Iris pigment epithelial cell (primary cell): ENCODE measurements at places on chromosomes 7 and 10.

- no peak for DNase-seq
Measured at GRCh38 chr7:148306759-148307158, 283.8 kb upstream of the C7orf33 start.

DNA sequence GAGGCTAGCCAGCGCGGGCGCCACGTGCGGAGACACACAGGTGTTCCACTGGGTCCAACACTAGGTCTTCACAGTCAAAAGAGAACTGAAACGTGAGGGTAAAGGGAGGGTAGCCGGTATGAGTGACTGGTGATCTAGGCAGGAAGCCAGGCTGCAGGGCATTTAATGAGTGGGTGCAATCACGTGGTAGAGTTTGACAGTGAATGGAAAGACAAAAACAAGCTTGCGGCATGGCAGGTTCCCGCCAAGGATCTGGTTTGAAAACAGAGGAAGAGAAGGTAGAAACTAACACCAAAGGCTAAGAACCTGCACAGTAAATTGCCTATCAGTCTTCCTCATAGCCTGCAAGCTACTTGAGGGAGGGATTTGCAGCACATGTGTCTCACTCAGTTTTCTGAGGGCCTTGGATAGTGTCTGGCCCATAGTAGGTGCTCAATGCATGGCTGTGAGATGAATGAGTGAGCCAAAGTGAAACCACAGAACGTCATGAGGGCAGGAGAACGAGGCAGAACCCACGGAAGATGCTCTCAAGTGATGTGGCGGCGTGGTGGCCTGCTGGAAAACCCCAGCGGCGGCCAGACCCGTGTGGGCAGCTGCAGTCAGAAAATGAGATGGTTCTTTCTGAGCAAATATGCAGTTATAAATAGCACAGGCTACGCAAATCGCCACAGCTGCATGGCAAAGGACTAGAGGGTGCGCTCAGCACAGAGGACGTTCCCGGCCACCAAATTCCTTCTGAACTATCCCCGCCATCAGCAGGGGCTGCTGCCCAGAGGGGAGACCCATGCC, 183.6 kb upstream of the NFE2L3 start:
- DNase-seq = no peak

DNA sequence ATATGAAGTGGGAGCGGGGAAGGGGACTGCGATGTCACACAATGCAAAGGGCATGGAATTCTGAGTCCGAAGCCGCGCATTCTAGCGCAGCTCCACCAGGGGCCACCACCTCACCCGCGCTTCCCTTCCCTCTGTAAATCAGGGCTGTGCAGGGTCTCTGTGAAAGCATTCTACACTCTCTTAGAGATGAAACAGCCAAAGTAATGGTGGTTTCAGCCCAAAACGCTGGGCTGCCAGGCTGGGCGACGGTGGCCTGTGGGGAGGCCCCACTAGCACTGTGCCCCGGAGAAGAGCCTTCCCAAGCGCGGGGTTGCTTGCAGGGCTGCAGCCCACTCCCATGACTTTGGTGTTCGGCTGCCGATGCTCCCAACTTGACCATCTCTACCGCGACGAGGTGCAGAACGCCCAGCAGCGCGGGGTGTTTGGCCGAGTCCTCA, 11.4 kb downstream of the ATG9B start:
- DNase-seq = no peak

- no peak for DNase-seq
Measured at GRCh38 chr7:107666790-107667189, 6.2 kb downstream of the SLC26A4 start.

DNA sequence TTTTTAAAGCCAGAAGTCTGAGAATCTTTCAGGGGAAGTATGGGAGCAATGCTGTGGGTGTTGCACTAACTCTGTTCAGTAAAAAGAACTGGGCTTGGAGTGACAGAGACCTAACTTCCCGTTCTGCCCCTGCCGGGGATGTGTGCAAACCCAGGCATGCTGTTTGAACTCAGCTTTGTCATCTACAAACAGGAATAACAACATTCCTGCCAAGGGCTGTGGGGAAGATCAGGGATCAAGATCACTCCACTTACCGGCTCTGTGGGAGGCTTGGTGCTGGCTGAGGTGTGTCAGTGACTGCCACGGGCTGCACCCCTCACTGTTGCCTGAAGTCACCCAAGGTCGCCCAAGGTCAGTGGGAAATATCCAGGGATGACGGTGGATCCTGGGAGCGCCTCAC, 23.1 kb upstream of the DRGX start:
- no peak for DNase-seq

GRCh38 chr7:104936546-104936945, 77.5 kb upstream of the KMT2E start:
- no peak for DNase-seq

DNA sequence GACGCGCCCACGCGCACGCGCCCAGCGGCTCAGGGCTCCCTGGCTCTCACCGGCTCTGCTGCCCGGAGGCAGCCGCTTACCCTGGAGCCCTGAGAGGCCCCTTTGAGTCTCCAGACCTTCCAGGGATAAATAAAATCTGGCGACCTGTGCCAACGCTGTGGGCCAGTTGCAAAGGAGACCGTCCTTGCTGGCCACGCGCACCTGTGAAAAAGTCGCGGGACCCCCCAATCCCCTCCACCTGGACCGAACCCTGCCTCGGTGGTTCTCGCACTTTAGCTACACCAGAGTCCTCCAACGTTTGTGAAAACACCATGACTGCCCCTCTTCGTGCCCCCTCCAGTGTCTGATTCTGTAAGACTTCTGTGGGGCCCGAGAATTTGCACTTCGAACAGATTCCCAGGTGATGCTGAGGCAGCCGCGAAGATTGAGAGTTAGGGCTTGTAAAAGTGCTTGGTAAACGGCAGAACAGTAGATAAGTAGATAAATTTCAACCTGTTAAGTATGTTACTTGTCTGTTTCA, 102.4 kb upstream of the SVIL start:
- peak; percentile 50 for DNase-seq
